ENCODE measurements at places on chromosomes 4 and X.

DNA sequence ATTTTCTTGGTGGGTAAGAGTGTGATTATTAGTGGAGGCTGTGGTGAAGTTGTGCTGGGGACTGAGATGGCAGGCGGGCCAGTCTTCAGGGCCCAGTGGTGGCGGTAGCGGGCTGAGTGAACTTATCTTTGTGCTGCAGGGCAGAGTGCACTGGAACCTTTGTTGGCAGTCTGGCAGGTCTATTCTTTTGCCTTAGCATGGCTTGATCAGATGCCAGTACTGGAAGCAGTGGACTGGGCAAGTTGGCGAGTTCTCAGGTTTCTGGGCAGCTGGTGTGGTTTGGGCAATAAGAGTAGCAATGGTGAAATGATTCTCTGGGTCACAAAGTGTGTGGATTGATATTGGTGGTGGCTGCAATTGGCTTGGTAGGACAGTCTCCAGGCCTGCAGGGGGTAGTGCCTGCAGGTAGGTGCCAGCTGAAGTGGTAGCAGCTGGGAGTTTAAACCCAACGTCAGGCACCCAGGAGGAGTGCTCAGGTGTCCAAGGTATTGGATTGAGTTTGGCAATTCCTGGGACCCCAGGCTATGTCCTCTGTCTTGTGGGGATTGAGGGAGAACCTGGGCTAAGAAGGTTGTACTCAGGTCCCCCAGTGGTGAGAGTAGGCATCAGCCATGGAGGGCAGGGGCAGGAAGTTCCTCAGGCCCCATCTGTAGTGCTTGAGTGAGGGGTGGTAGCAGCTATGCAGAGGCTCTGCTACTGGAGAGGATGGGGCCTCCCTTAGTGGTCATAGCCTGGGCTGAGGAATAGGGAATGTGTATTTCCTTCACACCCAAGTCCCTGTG lies 34.9 kb upstream of the SLC25A14 start:
- DNase-seq, result no peak

GRCh38 chr4:122576261-122577188 lies 44.3 kb downstream of the IL21 start:
- no peak for DNase-seq

DNA sequence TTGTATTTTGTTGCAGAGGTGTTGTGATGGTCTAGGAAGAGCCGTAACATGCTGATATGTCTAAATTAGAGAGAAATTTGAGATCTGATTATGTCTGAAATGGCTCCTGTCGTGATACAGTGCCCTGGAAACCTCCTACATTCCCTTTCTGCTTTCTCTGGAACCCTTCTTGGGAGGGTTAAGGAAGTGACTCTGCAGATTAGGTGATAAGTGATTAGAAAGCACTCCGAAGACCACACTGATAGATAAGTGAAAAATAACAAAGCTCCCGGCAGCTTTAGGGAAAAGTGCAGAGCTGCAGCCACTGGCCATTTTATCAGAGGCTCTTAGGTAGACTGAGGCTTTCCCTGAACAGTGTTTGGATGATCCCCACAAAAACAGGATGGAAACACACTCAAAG lies 110.6 kb downstream of the MGST2 start:
- DNase-seq, result no peak

DNA sequence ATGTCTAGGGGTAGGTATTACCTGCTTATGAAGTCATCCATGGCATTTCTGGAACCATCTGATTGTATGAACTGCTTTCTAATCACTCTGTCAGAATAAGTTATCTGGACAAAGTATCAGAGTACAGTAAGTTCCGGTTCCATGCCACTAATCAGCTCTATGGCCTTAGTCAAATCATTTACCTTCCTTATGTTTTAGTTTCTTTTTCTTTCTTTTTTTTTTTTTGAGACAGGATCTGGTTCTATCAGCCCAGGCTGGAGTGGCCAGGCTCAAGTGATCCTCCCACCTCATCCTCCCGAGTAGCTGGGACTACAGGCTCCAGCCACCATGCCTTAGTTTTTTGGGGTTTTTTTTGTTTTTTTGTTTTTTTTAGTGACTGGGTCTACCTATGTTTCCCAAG lies 11.5 kb downstream of the XIAP start:
- DNase-seq, result no peak

- no peak for DNase-seq
Measured at GRCh38 chr4:108651014-108651791, 804 bp downstream of the OSTC start.

GRCh38 chr4:101356928-101357327 lies 9.6 kb upstream of the PPP3CA start:
- DNase-seq, result no peak

DNA sequence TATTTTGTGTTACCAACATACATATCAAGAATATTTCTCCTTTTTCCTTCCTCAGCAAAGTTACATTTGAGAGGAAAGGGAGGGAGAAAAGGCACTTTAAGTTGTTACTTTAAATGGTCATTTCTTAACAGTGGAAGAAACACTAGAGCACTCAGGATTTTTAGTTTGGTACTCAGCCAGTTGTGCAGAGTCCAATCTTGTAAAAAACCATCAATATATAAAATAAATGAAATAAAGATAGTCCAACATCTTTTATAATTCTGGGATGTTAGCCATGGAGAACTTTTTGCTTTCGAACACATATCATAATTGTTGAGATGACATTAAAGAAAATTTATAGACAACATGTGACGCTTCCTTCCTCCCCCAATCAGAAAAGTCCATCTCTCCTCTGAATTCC lies 253.8 kb downstream of the QDPR start:
- no peak for DNase-seq

DNA sequence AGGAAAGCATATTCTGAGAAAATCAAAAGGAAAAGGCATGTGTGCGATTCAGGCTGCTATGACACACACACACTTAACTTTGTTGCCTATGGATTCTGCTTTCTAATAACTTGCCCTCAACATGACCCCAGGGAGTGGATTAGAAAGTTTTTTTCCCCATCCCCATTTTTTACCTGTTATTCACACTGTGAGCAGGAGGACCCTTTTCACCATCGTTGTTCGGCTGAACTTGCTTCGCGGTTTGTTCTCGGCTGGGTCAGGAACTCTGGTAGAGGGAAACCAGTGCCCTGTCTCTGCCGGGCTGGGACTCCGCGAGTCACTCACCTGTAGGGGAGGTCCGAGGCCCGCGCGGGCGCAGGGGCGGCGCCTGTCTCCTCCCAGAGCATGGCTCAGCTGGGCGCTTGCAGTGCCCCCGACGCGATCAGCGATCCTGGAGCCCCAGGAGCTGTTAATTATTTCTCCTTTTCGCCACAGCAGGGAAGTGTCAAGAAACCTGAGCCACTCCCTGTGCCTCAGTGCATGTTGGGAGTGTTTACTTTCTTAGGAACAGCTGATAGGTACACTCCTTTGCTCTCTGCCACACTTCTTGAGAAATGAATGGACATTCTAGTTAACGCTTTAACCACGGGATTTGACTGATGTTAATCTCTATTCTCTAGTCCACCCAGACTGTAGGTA lies at the start of gene RASSF6:
RASSF6 (minus strand) TSS at position 322 of the 678 bp plus-strand sequence. CDS start 8,641 bp downstream, outside the sequence.
- no peak for DNase-seq

DNA sequence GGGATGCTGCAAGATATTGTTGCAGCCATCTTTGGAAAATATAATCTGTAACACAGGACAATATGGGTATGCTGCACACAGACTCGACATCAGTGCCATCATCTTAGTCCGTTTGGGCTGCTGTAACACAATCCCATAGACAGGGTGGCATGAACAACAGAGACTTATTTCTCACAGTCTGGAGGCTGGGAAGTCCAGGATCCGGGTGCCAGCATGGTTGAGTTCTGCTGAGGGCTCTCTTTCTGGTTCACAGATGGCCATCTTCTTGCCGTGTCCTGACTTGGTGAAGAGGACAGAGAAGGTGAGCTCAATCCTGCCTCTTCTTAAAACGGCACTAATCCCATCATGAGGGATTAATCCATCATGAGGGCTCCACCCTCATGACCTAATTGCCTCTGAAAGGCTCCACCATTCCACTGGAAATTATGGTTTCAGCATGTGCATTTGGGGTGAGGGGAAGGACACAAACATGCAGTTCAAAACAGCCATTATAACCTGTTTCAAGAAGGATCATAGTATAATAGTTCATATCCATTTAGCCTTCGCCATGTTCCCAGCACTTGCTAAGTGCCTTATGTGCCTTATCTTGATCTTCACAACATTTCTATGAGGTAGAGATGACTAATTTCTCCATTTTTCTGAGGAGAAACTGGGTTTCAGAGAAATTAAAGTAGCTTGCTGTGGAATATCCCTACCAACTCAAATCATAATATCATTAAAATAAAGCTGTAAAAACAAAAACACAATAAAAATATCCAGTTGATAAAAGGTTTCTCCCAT lies 27.9 kb upstream of the SPP1 start:
- no peak for DNase-seq

GRCh38 chr4:118395057-118395644 lies 42.3 kb upstream of the PRSS12 start:
- no peak for DNase-seq

All from cardiac septum (tissue), 1 donor.